Smooth muscle cell of bladder (primary cell): ENCODE measurements at places on chromosomes 2 and 18. TPM values are rescaled to one million over a fixed set of nuclear protein-coding genes. Genes with fewer than 3 reads are reported as not detected.

TMEM169 gene
- total RNA-seq, result 0.09 and 0.14 TPM in 2 replicates

MYL1 gene
- not detected in 2 replicates for total RNA-seq

GPR35 gene
- total RNA-seq, result 0.28 and 0.74 TPM in 2 replicates

RIOK3 gene
- total RNA-seq, result 76.2 and 76.5 TPM in 2 replicates

NPAS2 gene
- total RNA-seq, result 4.8 and 5.8 TPM in 2 replicates

TGFA gene
- under 0.01 and 0.28 TPM in 2 replicates for total RNA-seq

C2orf66 gene
- total RNA-seq, result not detected in 2 replicates

FBXO48 gene
- total RNA-seq, result 0.28 TPM in 2 replicates

RTKN gene
- 8.4 and 11.1 TPM in 2 replicates for total RNA-seq

RAB3GAP1 gene
- 63.3 and 66.7 TPM in 2 replicates for total RNA-seq

KCNE4 gene
- total RNA-seq, result 27.2 and 43.9 TPM in 2 replicates

GLI2 gene
- total RNA-seq, result 6.4 and 11.3 TPM in 2 replicates

IL1RL1 gene
- 0.14 and 0.18 TPM in 2 replicates for total RNA-seq

AKAIN1 gene
- not detected in 2 replicates for total RNA-seq

USP37 gene
- total RNA-seq, result 6.5 and 10.7 TPM in 2 replicates

ERCC3 gene
- 32.7 and 36.9 TPM in 2 replicates for total RNA-seq

CGREF1 gene
- 7.0 and 8.2 TPM in 2 replicates for total RNA-seq

C18orf54 gene
- 1.1 and 1.3 TPM in 2 replicates for total RNA-seq

SGPP2 gene
- not detected in 2 replicates for total RNA-seq

RNF125 gene
- 0.28 TPM in 2 replicates for total RNA-seq

DSC3 gene
- 0.09 and 0.14 TPM in 2 replicates for total RNA-seq

TUBA4B gene
- not detected in 2 replicates for total RNA-seq

FAM98A gene
- total RNA-seq, result 17.8 and 24.0 TPM in 2 replicates

PARD6G gene
- 1.4 and 2.8 TPM in 2 replicates for total RNA-seq

ZNF2 gene
- 6.1 and 9.8 TPM in 2 replicates for total RNA-seq

IL1RN gene
- 0.09 and 0.71 TPM in 2 replicates for total RNA-seq

DRC1 gene
- total RNA-seq, result not detected in 2 replicates

C2orf69 gene
- total RNA-seq, result 7.1 and 8.5 TPM in 2 replicates

SPATA3 gene
- not detected in 2 replicates for total RNA-seq

UGT1A8 gene
- 0.37 and 0.71 TPM in 2 replicates for total RNA-seq

NETO1 gene
- total RNA-seq, result not detected in 2 replicates

TCF7L1 gene
- total RNA-seq, result 1.00 and 1.0 TPM in 2 replicates

MYOM1 gene
- 1.3 and 2.5 TPM in 2 replicates for total RNA-seq

CHMP3 gene
- total RNA-seq, result 59.3 and 66.7 TPM in 2 replicates

PPIG gene
- 19.6 and 22.9 TPM in 2 replicates for total RNA-seq

LHCGR gene
- total RNA-seq, result not detected in 2 replicates

DNAJC5G gene
- total RNA-seq, result not detected in 2 replicates

PLCD4 gene
- total RNA-seq, result 1.8 TPM in 2 replicates

HOXD13 gene
- 0.09 and 0.28 TPM in 2 replicates for total RNA-seq

PDE11A gene
- total RNA-seq, result under 0.01 TPM in 2 replicates

MAPRE2 gene
- 7.1 and 11.7 TPM in 2 replicates for total RNA-seq

CFLAR gene
- total RNA-seq, result 61.7 and 105 TPM in 2 replicates

SLC11A1 gene
- 0.14 and 0.28 TPM in 2 replicates for total RNA-seq

DOK1 gene
- 21.9 and 27.9 TPM in 2 replicates for total RNA-seq

TUBB8B gene
- total RNA-seq, result not detected in 2 replicates

PDE6D gene
- total RNA-seq, result 10.0 and 10.8 TPM in 2 replicates

ABHD1 gene
- total RNA-seq, result not detected in 2 replicates

EN1 gene
- total RNA-seq, result 0.18 TPM in 1 of 2 replicates, not detected in the other

ALPI gene
- not detected in 2 replicates for total RNA-seq

IL1B gene
- total RNA-seq, result 26.3 and 54.3 TPM in 2 replicates

VSNL1 gene
- not detected in 2 replicates for total RNA-seq

ALPP gene
- not detected in 2 replicates for total RNA-seq

GKN1 gene
- not detected in 2 replicates for total RNA-seq

ABCG5 gene
- not detected in 2 replicates for total RNA-seq

SIX3 gene
- total RNA-seq, result not detected in 2 replicates

CENPA gene
- total RNA-seq, result 1.00 and 1.5 TPM in 2 replicates
